HFFc6 (cell line): ENCODE measurements at places on chromosomes 11 and 22. TPM values are rescaled to one million over a fixed set of nuclear protein-coding genes. Genes with fewer than 3 reads are reported as not detected.
A peak's percentile ranks its signal among the peaks of the same experiment; 100 is the strongest.

DNA sequence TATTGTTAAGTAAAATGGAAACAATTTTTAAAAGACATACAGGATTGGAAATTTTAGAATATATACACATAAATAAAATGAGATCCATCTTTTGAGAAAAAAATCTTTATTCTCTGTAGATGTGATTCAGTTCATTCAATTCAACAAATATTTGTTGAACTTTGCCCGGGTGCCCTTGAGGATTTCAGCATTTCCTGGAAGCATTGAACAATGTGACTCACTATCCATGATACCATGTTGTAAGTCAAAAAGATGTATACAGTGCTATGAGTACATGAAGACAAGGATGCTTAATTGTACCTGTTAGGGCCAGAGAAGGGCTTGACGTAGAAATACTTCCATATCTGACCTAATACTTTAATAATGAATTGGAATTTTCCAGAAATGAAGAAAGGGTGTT is 353.7 kb downstream of the METTL15 start:
- DNase-seq, result no peak

DNA sequence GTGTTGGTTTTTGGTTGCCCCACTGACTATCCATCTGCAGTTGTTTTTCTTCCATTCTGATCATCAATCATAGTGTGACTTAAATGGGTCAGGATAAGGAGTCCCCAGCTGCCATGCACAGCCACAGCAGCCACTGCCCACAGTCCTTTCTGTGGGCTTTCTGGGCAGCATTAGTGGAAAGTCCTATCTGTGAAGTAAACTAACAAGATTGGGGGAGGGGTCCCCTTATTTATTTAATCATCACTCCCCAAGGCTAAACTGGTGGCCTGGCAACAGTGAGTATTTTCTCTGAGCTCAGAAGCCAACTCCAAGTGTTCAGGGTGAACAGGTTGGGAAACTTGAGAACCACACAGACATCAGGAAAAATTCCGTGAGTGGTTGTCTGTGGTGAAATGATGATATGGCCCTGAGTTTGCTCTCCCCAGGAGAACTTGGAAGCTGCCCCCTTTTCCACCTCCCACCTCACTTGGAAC is 145.0 kb downstream of the CCDC34 start:
- DNase-seq, result peak; percentile 82

GRCh38 chr22:49547751-49548239 is 279.9 kb downstream of the BRD1 start:
- DNase-seq, result no peak

The ACR gene
- total RNA-seq, result not detected in 3 replicates

The SLC22A8 gene
- not detected in 3 replicates for total RNA-seq

DNA sequence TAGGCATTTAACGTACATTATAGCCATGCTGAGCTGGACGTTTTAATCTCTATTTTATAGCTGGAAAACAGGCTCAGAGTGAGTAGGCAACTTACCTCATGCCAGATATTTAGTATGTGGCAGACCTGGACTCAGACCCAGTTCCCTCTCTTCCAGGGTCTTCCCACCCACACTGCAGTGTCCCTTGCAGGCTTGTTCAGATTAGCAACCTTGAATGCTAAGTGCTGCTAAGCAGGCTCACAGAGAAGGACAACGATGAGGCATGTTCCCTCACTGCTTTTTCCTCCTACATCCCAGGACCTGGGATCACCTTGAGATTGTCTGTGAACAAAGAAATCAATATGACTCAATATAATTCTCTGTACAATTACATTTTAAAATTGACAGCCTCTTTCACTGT is 65.6 kb downstream of the NCAM1 start:
- no peak for DNase-seq

GRCh38 chr11:69542314-69543168 is 61.1 kb downstream of the LINC01488 start:
- no peak for DNase-seq

DNA sequence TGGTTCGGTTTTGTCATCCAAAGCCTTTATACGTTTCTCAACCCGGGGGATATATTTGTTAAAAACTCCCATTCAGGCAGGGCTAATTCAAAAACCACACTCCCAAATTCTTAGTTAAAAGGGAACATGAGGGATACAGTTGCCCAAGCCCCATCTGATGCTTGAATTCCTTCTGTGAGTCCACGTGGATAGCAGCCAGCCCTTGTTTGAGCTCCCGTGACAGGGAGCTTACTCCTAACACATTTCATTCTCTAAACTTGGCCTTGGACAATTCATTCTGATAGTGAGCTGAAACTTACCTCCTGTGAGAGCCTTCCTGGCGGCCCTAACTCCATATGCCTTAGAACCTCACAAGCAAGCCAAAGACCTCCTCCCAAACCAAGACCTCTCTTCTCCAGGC is 357.5 kb downstream of the TENM4 start:
- no peak for DNase-seq

The CASP5 gene
- total RNA-seq, result not detected in 3 replicates

The CDCA5 gene
- total RNA-seq, result 13.6 and 26.9 TPM in 2 replicates

DNA sequence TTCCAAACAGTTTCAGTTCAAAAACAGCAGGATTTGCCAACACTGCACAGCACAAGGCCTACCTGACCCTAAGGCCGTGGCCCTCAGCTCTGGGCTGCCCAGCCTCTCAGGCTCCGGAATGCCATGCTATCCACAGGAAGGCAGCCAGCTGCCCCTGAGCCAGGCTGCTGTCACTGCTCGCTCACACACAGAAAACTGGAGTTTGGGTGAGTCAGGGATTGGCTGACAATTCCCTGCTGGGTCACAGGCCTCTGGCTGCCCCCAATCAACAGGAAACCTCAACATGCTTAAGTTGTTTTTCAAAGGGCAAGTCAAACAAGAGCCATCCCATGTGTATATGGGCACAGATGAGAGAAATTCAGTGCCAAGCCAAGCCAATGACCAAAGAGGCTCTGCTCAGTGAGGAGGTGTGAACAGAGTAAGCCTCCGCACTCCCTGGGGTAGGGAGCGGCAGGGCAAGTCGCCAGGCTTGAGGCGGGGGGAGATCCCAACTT is 50.2 kb downstream of the RPL27A start:
- DNase-seq, result peak; percentile 76

The VSIG2 gene
- total RNA-seq, result not detected in 2 replicates

The PGA5 gene
- total RNA-seq, result not detected in 3 replicates

The TMEM191B gene
- total RNA-seq, result not detected in 3 replicates

DNA sequence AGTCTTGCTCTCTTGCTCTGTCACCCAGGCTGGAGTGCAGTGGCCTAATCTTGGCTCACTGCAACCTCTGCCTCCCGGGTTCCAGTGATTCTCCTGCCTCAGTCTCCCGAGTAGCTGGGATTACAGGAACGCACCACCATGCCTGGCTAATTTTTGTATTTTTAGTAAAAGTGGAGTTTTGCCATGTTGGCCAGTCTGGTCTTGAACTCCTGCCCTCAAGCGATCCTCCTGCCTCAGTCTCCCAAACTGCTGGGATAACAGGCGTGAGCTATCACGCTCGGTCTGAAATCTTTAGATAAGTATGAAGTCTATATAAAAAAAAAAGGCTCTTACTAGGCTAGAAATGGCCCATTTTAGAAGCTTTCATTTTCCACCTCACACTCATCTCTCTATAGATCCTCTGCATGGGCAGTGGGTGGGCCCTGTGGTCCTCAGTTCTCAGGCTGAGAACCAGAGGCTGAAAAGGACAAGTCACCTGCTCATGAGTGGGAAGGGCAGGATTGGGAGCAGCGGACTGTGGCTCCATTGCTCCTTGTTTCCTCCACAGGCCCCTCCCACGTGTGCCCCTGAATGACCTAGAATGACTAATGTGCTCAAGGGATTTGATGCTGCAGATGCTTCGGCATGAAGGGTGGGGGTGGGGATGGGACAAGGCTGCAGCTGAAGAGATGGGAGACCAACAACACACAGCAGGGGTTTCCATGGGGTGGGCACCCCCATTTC is 19.8 kb upstream of the PRAME start:
- peak; percentile 5 for DNase-seq

DNA sequence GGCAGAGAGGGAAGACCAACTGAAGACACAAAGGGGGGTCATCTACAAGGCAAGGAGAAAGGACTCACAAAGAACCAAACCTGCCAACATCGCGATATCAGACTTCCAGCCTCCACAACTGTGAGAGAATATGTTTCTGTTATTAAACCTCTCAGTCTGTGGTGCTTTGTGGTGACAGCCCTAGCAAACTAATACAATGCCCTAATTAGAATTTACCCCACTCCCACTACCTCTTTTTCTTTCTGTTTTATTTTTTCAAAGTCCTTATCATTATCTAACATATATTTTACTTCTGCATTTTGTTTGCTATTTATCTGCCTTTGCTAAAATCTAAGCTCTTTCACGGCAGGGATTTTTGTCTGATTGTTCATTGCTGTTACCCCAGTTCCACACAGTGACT is 2.5 kb upstream of the OR52D1 start:
- DNase-seq, result no peak

The GLYAT gene
- total RNA-seq, result not detected in 3 replicates

GRCh38 chr11:3854660-3854976 is 846 bp upstream of the STIM1 start:
- DNase-seq, result no peak

- peak; percentile 36 for DNase-seq
These were observed 678 bp upstream of the INPPL1 start for GRCh38 chr11:72223615-72224563.

GRCh38 chr11:64241491-64242374 is 838 bp downstream of the FKBP2 start:
- no peak for DNase-seq

The SERPING1 gene
- 0.42 to 0.51 TPM in 2 of 3 replicates, not detected in the other for total RNA-seq

GRCh38 chr22:39612811-39613548 is 42.4 kb downstream of the CACNA1I start:
- no peak for DNase-seq

- DNase-seq, result peak; percentile 44
These were observed 7.9 kb upstream of the CTSC start for GRCh38 chr11:88345408-88345807.

DNA sequence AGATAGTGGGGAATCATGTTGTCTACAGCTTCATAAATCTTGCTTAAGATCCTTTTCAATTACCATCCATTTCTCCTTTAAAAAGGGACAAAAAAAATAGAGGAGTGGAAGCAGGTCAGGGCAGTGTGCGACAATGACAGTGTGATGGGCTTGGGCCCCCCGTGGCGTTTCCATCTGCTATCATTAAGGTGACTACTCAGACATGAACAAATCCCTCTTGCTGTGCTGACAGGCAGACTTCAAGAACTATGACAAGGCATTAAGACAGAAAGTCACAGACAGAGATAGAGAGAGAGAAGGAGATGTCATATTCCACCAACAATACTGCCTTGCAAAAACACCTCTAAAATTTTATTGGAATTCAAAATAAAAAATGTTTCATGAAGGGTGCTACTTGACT is 263.2 kb downstream of the DCDC1 start:
- DNase-seq, result no peak

- DNase-seq, result no peak
These were observed 85.5 kb upstream of the B3GAT1 start for GRCh38 chr11:134497586-134497985.

GRCh38 chr22:36106910-36107309 is 53.6 kb downstream of the APOL3 start:
- no peak for DNase-seq

GRCh38 chr11:88555829-88556202 is 218.3 kb upstream of the CTSC start:
- DNase-seq, result peak; percentile 24

The BRD1 gene
- 18.0 to 19.1 TPM (median 18.8 TPM) in 3 replicates for total RNA-seq

- DNase-seq, result no peak
These were observed 12.4 kb upstream of the SLC39A13 start for GRCh38 chr11:47396049-47396320.

The OSM gene
- not detected in 3 replicates for total RNA-seq

The C11orf16 gene
- total RNA-seq, result not detected in 2 replicates

DNA sequence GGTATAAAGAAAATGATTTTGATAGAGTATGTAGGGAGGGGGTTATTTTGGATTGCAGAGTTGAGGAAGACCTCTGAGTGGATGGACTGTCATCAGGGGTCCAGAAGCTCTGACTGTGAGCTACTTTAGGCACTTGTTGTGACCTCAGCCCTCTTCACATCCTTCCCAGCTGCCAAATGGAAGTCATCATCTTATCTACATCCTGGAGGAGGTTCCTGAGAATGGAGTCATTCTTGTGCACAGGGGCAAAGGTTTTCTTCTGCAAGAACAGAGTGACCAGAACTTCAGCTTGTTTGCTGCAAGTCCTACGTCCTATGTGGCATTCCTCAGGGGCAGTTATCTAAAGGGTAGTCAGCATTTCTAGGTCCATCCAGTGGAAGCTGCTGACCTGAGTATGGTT is 393.8 kb downstream of the AASDHPPT start:
- no peak for DNase-seq

GRCh38 chr11:129273944-129274711 is 82.0 kb upstream of the ARHGAP32 start:
- DNase-seq, result no peak

DNA sequence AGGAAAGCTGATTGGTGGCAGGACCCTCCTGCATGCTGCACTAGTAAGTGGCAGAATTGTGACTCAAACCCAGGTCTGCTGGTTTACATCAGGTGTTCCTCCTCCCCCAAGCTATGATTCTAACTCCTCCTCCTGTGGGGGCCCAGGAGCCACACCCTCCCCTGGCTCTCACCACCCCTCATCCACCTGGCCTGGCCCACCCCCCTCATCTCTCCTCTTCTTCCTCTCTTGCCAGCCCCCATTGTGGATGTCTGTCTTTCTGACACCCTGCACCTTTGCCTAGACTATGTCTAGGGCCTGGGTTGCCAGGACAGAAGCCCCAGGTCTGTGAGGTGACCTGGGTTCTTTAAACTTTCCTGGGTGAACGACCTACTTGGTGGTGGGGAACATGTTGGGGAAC is 59.9 kb downstream of the GRIK4 start:
- DNase-seq, result no peak

DNA sequence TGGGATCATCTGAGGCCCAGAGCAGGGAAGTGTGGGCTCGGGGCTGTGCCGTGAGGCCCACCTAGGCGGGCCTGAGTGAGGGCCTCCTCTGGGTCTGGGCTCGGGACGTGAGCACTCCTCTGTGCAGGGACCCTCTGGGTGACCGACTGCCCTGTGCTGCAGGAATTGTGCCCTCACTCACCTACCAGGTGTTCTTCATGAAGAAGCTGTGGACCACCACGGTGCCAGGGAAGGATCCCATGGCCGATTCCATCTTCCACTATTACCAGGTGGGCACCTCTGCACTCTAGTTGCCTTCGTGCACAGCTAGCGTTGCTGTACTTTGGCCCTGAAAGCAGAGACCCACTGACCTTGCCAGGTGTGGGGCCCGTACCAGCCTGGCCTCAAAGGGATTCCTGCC is 80.5 kb downstream of the MYO7A start:
- no peak for DNase-seq

- DNase-seq, result no peak
These were observed 86.0 kb downstream of the CASP12 start for GRCh38 chr11:104812103-104812788.

The MAJIN gene
- total RNA-seq, result not detected in 3 replicates

The MGAT3 gene
- total RNA-seq, result not detected in 3 replicates

GRCh38 chr11:19453651-19454257 is 213.0 kb upstream of the E2F8 start:
- no peak for DNase-seq

GRCh38 chr11:111541254-111542061 is 938 bp downstream of the LAYN start:
- DNase-seq, result peak; percentile 13
